Right atrium auricular region (tissue), 2 donors: ENCODE measurements at places on chromosomes 3 and 15. TPM values are rescaled to one million over a fixed set of nuclear protein-coding genes. Genes with fewer than 3 reads are reported as not detected.

- H3K27ac ChIP-seq: no peak overlapping the region
- H3K4me1 ChIP-seq: peaks cover 24% of the 10 kb centered on the region
- H3K4me3 ChIP-seq: no peak overlapping the region
- DNase-seq: no peak
- H3K36me3 ChIP-seq: no peaks in the 10 kb centered on the region
Observed at GRCh38 chr3:178560759-178561158, 24.5 kb downstream of the KCNMB2 start.

GRCh38 chr15:44659056-44659455 lies 4.4 kb downstream of the SPG11 start:
- no peak for DNase-seq
- no peaks in the 10 kb centered on the region for H3K4me1 ChIP-seq
- H3K36me3 ChIP-seq: peaks cover 36% of the 10 kb centered on the region
- H3K27ac ChIP-seq: no peak overlapping the region
- no peaks in the 10 kb centered on the region for H3K27me3 ChIP-seq

GRCh38 chr15:62365795-62366442 lies 200.8 kb upstream of the C2CD4B start:
- H3K36me3 ChIP-seq: no peaks in the 10 kb centered on the region
- H3K27me3 ChIP-seq: no peaks in the 10 kb centered on the region
- DNase-seq: no peak
- no peaks in the 10 kb centered on the region for H3K4me1 ChIP-seq
- no peak overlapping the region for H3K4me3 ChIP-seq

GRCh38 chr3:118036215-118036614 lies 998.4 kb downstream of the IGSF11 start:
- H3K27ac ChIP-seq: no peak overlapping the region
- DNase-seq: no peak
- H3K36me3 ChIP-seq: no peaks in the 10 kb centered on the region
- H3K4me3 ChIP-seq: no peak overlapping the region

GRCh38 chr3:89474333-89475130 lies 367.1 kb downstream of the EPHA3 start:
- H3K27ac ChIP-seq: no peak overlapping the region
- no peaks in the 10 kb centered on the region for H3K4me1 ChIP-seq
- no peaks in the 10 kb centered on the region for H3K27me3 ChIP-seq

DNA sequence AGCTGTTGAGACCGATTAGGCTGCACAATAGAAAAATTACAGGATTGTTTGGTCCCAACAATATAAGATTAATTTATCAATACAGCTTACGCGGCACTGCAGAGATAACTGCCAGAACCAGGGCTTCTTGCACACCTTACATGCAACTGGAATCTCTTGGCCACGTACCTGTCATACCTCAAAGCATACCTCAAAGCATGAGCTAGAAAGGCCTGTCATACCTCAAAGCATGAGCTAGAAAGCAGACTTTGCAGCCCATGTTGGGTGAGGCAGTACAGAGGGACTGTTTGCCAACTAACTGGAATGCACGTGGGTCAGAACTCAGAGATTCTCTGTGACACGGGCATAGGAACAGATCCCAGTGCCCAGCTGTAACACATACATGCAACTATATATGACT lies 34.7 kb downstream of the NTRK3 start:
- no peaks in the 10 kb centered on the region for H3K36me3 ChIP-seq
- H3K4me1 ChIP-seq: no peaks in the 10 kb centered on the region
- no peak overlapping the region for H3K27ac ChIP-seq
- no peaks in the 10 kb centered on the region for H3K27me3 ChIP-seq

DNA sequence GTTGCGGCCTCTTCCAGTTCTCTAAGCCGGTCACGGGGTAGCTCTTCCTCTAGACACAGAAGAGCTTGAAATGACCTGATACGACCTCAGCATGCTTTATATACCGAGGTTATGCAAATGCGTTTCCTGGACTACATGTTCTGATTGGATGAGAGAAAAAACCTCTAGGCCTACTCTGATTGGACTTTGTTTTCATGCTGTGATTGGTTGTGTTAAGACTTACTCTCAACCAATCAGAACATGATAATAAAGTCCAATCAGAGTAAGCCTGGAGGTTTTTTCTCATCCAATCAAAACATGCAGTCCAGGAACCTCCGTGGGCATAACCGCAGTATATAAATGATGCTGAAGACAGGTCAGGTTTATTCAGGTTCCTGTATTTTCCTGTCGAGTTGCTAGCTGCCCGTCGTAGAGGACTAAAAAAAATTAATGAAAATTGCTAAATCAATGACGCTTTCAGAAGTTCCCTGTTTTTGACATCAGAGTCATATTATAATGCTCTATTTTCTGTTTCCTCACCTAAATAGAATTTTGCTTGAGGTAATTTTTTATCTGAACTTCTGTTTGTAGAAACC lies 177.4 kb downstream of the POTEB3 start:
- no peaks in the 10 kb centered on the region for H3K36me3 ChIP-seq
- no peak for DNase-seq
- no peaks in the 10 kb centered on the region for H3K27me3 ChIP-seq
- H3K4me1 ChIP-seq: no peaks in the 10 kb centered on the region

- H3K27ac ChIP-seq: no peak overlapping the region
- H3K36me3 ChIP-seq: peaks cover 89% of the 10 kb centered on the region
- no peak for DNase-seq
- no peak overlapping the region for H3K4me3 ChIP-seq
- no peaks in the 10 kb centered on the region for H3K4me1 ChIP-seq
- H3K27me3 ChIP-seq: no peaks in the 10 kb centered on the region
Observed at GRCh38 chr15:28115871-28116270, 16.8 kb upstream of the OCA2 start.

DNA sequence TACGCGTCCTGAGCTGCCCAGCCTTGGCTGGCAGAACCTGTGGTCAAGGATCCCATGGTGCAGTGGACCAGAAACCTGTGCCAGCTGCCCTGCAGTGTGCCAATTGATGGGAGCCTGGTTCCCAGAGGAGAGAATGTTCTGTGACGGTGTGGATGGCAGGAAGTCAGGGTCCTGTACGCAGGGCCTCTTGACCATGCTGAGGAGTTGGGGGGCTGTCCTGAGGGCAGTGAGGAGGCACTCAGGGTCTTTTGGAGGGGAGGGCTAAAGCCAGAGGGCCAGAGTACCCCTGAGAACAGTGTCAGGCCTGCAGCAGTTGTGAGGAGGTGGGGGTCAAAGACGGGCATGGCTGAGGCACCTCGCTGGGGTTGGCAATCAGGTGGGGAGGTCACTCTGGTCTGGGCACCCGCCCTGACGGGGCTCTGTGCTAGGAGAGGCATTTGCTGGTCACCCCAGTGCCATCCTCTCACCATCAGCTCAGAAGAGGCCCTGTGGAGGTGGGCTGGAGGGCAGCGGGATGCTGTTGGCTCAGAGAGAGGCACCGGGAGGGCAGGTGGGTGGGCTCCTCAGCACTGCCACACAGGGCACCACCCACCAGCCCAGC lies 61.0 kb downstream of the SCN5A start:
- peak; percentile 47 for DNase-seq
- no peaks in the 10 kb centered on the region for H3K4me1 ChIP-seq
- H3K27me3 ChIP-seq: no peaks in the 10 kb centered on the region
- H3K4me3 ChIP-seq: no peak overlapping the region

GRCh38 chr3:31027191-31027761 lies 132.8 kb upstream of the GADL1 start:
- no peak overlapping the region for H3K4me3 ChIP-seq
- no peaks in the 10 kb centered on the region for H3K36me3 ChIP-seq
- DNase-seq: no peak
- no peak overlapping the region for H3K27ac ChIP-seq
- no peaks in the 10 kb centered on the region for H3K4me1 ChIP-seq

GRCh38 chr3:72060447-72061034 lies 275.6 kb upstream of the PROK2 start:
- DNase-seq: no peak
- H3K36me3 ChIP-seq: no peaks in the 10 kb centered on the region
- H3K27ac ChIP-seq: no peak overlapping the region

DNA sequence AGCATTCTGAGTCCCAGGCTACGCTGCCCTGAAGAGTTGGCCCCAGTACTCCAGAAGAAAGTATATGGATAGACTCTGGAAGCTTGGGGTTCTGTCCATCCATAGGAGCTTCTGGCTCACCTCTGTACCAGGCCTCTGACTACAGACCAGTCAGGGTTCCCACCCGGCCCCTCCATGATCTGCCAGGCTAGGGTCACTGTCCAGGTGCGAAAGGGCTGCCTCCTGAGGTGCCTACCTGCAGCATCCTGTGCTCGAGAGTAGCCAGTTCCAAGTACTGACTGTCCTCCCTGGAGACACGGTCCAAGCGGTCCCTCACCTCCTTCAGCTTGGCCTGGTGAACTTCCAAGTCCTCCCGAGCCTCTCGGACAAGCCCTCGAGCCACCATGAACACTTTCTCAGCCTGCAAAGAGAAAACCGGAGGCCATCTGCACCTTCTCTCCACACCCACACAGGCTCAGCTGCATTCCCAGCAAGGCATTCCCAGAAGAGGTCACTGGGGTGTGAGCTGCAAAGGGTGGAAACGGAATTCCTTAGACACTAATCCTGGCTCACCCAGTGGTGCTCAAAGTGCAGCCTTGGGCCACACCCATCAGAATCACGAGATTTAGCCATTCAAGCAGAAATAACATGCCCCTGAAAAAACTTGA lies 3.7 kb upstream of the PLXNB1 start:
- peak; percentile 67 for DNase-seq
- peak overlapping the region; percentile 19 for H3K27ac ChIP-seq
- H3K36me3 ChIP-seq: no peaks in the 10 kb centered on the region
- no peak overlapping the region for H3K4me3 ChIP-seq
- no peaks in the 10 kb centered on the region for H3K4me1 ChIP-seq

- no peak overlapping the region for H3K4me3 ChIP-seq
- no peak for DNase-seq
- no peak overlapping the region for H3K27ac ChIP-seq
- no peaks in the 10 kb centered on the region for H3K36me3 ChIP-seq
- no peaks in the 10 kb centered on the region for H3K4me1 ChIP-seq
Observed at GRCh38 chr3:115885621-115886020, 262.3 kb downstream of the GAP43 start.

DNA sequence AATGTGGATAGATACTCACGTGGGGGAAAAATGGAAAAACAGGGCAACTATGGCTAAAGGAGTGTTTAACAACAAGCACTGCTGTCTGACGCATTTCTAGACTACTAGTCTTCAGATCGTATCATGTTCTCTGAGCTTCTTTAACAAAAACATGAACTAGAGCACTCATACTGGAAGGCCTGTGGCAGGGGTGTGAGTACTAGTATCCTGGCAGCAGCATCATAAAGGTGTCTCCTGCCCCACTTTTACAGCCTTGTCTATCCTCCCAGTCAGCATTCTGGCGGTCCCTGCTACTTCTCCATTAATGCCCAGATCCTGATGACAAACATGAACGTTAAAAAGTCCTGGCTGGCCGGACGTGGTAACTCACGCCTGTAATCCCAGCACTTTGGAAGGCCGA lies 4.0 kb downstream of the FMN1 start:
- no peak for DNase-seq
- no peaks in the 10 kb centered on the region for H3K4me1 ChIP-seq
- no peak overlapping the region for H3K27ac ChIP-seq
- no peaks in the 10 kb centered on the region for H3K36me3 ChIP-seq
- no peaks in the 10 kb centered on the region for H3K27me3 ChIP-seq
- H3K4me3 ChIP-seq: no peak overlapping the region

- H3K36me3 ChIP-seq: no peaks in the 10 kb centered on the region
- no peak overlapping the region for H3K4me3 ChIP-seq
- H3K27ac ChIP-seq: no peak overlapping the region
- no peaks in the 10 kb centered on the region for H3K4me1 ChIP-seq
- no peak for DNase-seq
Observed at GRCh38 chr3:146884296-146884695, 279.1 kb upstream of the PLSCR5 start.

DNA sequence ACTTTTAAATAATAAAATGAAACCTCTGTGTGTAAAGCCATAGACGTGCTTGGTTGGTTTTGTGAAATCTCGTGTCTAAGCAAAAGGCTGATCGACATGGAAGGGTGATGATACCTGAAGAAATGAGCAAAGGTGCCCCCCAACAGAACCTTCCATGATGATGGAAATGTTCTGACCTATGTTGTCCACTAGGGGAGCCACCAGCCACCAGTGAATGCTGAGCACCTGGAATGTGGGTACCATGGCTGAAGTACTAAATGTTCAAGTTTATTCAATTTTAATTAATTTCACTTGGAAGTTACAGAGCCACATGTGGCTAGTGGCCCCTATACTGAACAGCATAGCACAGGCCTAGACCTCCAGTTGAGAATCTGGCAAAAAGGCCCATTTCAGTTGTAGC lies 158.8 kb downstream of the POLR2M start:
- no peaks in the 10 kb centered on the region for H3K36me3 ChIP-seq
- no peaks in the 10 kb centered on the region for H3K4me1 ChIP-seq
- H3K27me3 ChIP-seq: no peaks in the 10 kb centered on the region
- H3K4me3 ChIP-seq: no peak overlapping the region

DNA sequence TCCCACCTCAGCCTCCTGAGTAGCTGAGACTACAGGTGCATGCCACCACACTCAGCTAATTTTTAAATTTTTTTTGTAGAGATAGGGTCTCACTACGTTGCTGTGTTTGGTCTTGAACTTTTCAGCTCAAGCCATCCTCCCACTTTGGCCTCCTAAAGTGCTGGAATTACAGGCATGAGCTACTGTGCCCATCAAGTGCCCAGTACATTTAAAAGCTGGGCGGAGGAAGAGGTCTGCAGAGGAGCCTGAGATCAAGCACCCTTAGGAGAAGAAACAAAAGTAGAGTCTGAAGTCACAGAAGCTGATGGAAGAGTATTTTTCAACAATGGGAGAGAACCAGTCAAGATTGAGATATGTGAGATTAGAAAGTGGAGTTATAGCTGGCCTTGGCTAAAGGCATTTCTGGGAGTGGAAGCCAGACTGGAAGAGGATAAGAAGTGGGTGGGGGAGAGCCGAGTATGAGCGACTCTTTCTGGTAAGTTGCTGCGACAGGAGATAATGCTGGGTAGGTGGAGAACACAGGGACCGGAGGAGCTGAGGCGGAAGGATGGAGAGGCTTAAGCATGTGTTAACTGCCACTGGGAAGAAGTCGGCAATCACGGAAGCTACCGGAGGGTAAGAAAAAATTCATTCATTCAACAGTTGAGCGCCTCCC lies 782 bp upstream of the IREB2 start:
- no peak for DNase-seq
- H3K27ac ChIP-seq: peak overlapping the region; percentile 96
- H3K4me3 ChIP-seq: peak overlapping the region; percentile 100
- H3K36me3 ChIP-seq: peaks cover 18% of the 10 kb centered on the region
- H3K27me3 ChIP-seq: no peaks in the 10 kb centered on the region
- no peaks in the 10 kb centered on the region for H3K4me1 ChIP-seq

GRCh38 chr3:133506215-133506901 lies 67.1 kb upstream of the CDV3 start:
- no peaks in the 10 kb centered on the region for H3K27me3 ChIP-seq
- no peak overlapping the region for H3K4me3 ChIP-seq
- no peak overlapping the region for H3K27ac ChIP-seq
- no peak for DNase-seq

Gene CRABP1
- total RNA-seq: not detected

Gene ITIH3
- total RNA-seq: 2.1 TPM

Gene STAC
- 0.33 TPM for total RNA-seq

Gene CLDN16
- not detected for total RNA-seq

Gene KBTBD12
- 1.5 TPM for total RNA-seq

Gene MIX23
- total RNA-seq: 19.5 TPM

Gene SPRED1
- 9.4 TPM for total RNA-seq
